ENCODE measurements at places on chromosomes 7 and 10.

- no peak for DNase-seq
These were observed 45.5 kb upstream of the MGMT start for GRCh38 chr10:129421399-129422010.

DNA sequence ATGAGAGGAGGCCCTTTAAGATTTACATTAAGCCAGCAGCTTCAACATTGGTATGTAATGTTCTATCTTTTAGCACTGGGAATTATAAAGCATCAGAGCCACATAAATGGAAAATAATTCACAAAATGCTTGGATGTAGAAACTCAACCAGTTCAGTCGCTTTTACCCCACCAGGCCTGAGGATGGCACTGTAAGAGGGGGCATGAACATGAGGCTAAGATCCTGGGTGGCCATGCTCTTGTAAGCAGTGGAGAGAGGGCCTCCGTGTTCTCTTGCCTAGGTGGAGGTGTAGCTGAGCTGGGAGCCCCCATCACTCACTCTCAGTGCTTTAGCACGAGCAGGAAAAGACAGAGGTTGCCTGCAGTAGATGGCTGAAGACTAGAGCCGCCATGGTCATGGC lies 238.8 kb downstream of the FANK1 start:
- DNase-seq: no peak

DNA sequence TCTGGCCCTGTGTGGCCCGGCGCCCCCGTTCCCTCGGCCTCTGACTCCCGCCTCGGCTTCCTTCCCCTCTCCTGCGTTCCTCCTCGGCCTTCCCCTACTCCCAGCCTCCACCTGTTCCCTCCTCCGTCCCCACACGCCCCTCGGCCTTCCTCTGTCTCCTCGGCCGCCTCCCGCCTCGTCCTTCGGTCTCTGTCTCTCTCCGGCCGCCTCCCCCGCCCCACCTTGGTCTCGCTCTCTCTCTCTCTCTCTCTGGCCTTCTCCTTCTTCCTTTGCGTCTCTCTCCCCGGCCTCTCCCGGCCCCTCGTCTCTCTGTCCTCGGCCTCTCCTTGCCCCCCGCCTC lies 588 bp downstream of the GET4 start:
- DNase-seq: no peak

DNA sequence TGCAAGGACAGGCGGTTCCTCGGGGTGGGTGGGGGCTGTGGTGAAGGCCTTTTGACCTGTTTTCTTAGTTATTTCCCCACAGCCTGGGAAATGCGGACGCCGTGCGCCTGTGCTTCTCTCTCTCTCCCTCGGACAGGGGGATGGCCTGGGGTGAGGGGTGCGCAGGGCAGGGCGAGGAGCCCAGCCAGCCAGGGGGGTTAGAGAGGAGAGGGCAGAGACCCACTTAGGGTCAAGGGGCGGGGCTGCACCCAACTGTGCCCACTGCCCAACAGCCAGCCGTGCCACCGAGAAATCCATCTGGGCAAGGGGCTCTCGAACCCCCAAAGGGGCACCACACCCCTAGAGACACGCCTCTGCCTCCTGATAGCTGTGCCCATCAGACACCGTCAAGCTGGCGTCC lies 53.8 kb downstream of the DPYSL4 start:
- no peak for DNase-seq

DNA sequence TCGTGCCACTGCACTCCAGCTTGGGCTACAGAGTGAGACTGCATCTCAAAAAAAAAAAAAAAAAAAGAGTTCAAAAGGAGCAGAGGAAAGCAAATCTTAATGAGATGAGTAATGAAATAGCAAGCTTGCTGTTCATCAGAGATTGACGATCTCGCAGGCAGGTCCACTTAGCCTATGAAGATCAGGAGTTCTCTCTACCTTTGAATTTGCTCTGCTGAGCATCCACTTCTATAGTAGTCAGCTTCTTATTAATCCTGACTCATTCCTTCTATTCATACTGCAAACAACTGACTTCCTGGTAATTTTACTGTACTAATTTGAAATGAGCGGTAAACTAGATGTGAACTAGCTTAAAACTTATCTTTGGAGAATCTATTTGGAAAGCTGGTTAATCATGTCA lies 1014.6 kb downstream of the GATA3 start:
- no peak for DNase-seq

GRCh38 chr7:157974678-157975230 lies 612.9 kb downstream of the PTPRN2 start:
- no peak for DNase-seq

DNA sequence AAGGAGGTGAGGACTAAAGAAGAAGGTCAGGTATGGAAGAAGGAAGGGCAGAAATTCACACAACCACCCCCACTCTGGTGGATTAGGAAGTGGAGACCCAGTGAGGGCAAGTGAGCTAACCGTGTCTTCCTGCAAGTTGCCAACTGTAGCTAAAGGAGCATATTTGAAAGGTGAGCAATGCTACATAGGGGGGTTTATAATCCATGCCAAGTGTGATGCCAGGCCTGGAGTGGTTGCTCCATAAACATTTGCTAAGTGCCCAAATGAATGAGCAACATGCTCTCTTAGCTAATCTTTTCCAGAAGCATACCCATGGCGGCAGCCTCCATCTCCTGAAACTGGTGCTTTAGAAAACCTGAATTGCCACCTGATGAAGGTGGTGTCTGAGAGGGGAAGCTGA lies 121.6 kb downstream of the LRRC18 start:
- no peak for DNase-seq

DNA sequence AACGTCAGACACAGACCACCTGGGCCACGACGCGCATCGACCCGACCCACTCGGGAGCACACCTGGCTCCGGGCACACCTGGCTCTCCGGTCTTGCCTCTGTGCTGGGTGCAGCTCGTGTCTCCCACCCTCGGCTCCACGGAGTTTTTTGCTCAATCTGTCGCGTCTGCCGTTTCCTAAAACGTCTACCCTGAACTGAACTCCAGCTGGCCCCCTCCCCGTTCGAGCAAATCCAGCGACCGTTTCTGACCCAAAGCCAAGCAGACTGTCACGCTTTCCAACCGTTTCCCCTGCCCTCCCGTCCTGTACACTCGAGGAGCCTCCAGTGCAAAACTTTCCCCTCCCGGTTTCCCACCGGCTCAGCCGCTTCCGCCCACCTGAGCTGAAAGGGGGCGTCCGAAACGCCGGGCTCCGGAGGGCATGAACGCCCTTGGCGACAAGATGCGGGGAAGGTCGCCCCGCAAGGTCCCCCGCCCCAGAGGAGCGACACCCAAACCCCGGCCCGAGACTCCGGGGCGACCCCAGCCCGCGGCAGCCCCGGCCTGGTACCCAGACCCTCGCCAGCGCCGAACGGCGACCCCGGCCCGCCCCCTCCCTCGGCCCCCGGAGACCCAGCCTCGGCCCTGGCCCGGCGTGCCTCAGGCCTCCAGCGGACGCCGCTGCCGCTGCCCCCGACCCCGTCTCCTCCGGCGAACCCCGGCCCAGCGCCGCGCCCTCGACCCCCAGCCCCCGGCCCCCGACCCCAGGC lies 557 bp downstream of the CYTH3 start:
- peak; percentile 25 for DNase-seq

- DNase-seq: no peak
These were observed 6.5 kb upstream of the VWC2 start for GRCh38 chr7:49766966-49767365.

- DNase-seq: no peak
These were observed 2.9 kb upstream of the HOXA13 start for GRCh38 chr7:27202862-27203134.

DNA sequence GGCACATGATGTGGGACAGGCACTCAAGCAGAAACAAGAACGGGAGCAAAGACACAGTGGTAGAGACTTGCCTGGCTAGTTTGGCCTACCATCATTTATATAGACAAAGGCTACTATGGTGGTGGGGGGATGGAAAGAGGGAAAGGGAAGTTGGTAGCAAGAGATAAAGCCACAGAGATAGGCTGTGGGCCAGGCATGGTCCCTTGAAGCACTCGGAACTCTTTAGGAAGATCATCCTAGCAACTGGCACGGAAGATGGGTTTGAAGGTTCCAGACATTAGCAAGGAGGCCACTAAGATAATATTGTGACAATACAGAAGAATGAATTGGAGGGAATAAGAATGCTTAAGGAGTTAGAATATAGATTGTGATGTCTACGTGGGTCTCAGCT lies 319.6 kb downstream of the ELMO1 start:
- no peak for DNase-seq

- DNase-seq: no peak
These were observed 156.9 kb upstream of the SH2B2 start for GRCh38 chr7:102129636-102130370.

DNA sequence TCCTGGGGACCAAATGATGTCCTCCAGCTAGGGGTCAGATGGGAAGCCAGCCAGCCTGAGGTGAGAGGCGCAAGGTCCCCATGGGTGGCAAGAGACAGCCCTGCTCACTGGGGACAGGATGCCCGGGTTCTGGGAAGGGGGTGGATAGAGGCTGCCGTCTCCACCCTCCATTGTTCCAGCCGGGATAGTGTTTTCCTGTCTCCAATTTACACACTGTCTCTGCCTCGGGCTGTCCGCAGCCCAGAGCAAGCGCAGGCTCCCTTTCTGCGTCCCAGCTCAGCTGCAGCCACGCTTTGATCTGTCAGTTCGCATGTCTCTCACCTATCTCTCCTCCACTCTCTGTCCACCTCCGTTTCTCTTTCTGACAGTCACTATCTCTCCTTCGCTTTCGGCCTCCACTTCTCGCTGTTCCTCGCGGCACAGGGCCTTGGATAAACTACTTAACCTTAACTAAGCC lies 2.1 kb downstream of the EPHB4 start:
- no peak for DNase-seq

DNA sequence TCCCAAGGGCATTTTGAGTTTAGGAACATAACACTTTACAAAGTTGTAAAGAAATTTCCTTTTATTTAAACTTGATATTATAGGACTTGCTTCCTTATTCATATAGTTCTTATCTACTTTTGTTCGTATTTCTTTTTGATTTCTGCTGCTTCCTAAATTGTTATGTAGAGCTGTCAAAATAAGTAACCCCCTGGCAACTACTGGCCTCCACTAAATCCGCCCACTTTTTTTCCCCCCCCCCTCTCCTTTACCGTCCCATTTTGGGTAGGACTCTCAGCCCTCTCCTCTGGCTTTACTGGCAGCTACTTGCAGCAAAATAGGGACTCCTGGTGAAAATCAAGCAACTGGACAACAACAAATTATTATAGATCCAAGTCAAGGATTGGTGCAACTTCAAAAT lies 1.1 kb downstream of the SP4 start:
- no peak for DNase-seq

DNA sequence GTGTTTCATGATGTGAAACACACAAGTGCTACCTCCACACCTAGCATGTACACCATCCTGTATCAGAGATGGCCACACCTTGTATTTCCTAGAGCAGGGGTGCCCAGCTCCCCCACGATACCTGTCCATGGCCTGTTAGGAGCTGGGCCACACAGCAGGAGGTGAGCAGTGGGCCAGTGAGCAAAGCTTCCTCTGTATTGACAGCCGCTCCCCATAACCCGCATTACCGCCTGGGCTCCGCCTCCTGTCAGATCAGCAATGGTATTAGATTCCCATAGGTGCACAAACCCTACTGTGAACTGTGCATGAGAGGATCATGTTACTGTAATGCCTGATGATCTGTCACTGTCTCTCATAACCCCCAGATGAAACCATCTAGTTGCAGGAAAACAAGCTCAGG lies 145.6 kb upstream of the RNF32 start:
- DNase-seq: no peak

DNA sequence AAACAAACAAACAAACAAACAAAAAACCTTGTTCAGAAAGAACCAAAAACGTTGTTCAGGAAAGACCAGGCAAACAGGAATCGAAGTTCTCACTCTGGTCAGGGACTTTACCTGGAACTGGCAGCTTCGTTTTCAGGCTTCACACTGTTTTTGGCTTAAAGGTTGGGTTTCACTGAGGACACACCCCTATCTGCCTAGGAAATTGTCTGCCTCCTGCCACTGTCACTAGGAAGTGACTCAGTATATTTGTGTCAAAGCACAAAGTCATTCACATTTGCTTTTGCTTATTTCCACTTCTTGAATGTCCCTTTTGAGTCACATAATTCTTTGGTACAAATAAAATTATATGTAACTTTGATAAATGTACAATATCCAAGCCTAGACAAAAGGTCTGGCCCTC lies 37.9 kb downstream of the PNLIPRP3 start:
- no peak for DNase-seq

- no peak for DNase-seq
These were observed 135.7 kb upstream of the TMEM229A start for GRCh38 chr7:124168616-124169015.

DNA sequence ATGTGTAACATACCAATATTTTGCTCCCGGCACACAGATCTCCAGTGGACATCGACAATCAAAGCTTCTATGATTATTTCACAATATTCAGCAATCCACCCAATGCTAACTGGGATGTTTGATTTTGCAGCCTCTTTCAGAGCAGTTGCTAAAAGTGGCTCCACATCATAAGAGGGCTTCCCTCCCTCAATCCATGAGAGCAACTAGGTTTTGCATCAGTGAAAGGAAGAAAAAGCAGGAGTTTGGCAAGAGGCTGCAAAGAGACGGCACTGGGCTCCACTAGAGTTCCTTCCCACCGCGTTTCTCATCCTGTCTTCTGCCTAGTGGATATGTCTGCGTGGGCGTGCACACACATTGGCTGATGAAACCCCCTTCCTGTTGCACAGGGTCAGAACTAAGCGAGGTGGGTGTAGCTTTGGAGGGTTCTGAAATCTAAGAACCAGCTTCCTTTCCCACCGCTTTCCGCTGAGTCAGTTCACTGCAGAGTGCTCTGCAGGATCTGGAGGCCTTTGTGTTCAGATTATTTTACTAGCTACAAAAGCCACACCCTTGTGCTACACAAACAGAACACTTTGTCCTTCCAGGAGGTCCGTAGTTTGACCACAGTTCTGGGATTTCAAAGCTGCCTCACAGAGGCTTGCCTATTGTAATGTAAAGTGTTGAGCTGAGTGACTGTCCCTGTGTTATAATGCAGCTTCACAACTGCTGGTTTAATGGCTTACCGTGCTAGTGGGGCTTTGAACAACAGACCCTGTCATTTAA lies 28.1 kb downstream of the ARL4A start:
- no peak for DNase-seq

DNA sequence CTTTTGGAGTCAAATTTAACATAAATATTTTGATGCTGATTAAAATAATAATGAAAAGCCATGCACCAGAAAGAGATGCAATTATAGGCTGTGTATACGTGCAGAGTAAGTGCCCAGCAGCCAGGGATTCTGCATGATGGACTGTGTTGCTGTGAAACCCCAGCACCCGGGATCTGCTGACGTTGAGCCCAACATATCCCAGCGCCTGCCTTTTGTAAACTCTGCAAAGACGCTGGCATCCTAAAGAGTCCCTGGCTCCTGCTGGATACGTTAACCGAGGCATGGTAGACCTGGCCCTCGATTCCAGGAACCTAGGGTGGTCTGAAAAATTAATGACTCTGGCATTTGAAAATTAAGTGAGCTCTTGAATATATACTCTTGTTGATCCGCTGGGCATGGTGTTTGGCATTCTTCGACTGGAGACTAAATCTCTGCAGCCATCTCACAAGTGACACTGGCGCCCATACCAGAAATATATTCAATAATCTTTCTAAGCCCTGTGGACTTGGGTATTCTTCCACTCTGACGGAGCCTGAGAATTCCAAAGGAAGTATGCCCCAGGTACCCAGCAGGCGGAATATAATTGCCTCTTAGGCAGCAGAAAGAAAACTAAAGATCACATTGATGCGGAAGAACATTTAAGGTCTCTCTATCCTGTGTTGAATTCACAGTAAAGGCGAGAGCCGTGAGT lies 191.2 kb upstream of the SH2B2 start:
- no peak for DNase-seq

- no peak for DNase-seq
These were observed 9.4 kb downstream of the HDAC9 start for GRCh38 chr7:18504965-18505364.

GRCh38 chr10:23063045-23063972 lies 32.1 kb upstream of the MSRB2 start:
- no peak for DNase-seq

- DNase-seq: no peak
These were observed 121.5 kb upstream of the DPP6 start for GRCh38 chr7:153930696-153931095.

All from activated naive CD4-positive, alpha-beta T cell treated with anti-CD3 and anti-CD28 coated beads, Interleukin-2, amount 50 U/mL, for 16 hours (primary cell).